ENCODE measurements at places on chromosomes 2 and 18. TPM values are rescaled to one million over a fixed set of nuclear protein-coding genes. Genes with fewer than 3 reads are reported as not detected.

ANKRD30B gene
- not detected for total RNA-seq

CNTNAP5 gene
- total RNA-seq: not detected

MERTK gene
- total RNA-seq: not detected

ELOA2 gene
- total RNA-seq: not detected

TGOLN2 gene
- 127 TPM for total RNA-seq

TEKT4 gene
- not detected for total RNA-seq

TNS1 gene
- total RNA-seq: not detected

NCKAP5 gene
- total RNA-seq: not detected

All from CD8-positive, alpha-beta T cell (primary cell).